ENCODE measurements at places on chromosomes 7 and 10.

DNA sequence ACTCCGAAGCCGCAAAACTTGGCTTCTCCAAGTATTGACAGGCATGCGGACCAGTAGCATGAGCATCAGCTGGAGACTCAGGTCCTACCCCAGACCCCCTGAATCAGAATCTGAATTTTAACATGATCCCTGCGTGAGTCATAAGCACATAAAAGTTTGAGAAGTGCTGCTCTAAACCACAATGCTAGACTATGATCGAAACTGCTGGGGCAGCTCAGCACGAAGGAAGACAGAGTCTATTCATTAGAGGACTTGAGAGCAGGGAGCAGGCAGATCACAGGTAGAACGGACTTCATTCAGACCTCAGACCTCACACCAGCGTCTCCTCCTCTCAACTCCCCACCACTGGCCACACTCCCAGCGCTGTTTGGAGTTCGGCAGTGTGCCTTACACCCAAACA, 16.9 kb downstream of the CAMK2G start:
- no peak for DNase-seq

DNA sequence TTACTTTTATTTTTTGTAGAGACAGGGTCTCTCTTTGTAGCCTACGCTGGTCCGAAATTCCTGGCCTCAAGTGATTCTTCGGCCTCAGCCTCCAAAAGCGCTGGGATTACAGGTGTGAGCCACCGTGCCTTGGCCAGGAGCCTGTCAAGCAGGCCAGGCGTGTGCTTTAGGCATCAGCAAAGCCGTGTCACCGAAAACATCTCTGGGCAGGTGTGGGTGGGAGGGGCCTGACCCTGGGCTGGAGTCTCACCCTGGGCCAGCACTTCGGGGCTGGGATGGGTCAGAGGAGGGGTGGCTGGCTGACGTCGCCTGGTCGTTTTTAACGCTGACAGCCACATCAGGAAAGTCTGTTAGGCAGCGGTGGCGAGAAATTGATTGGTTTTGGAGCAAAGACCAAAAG, 80.9 kb downstream of the UNCX start:
- DNase-seq: no peak

GRCh38 chr7:4178916-4179687, 503.0 kb upstream of the FOXK1 start:
- no peak for DNase-seq

DNA sequence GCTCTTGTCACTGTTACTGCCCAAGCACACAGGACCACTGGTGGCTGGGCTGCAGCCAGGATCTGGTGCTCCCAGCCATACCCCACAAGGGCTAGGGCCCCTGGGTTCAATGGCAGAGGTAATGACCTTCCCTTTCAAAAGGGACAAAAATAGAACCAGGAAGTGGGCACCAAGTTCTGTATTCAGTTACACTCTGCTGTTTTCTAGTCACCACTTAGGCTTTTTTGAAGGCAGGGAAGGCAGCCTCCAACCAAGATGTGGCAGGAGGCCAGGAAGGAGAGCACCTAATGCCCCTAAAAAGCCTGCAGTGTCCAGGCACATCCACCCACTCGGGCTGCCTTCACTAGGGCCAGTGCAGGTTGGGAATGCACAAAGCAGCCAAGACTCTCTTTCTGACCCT, 47.8 kb downstream of the NOD1 start:
- DNase-seq: no peak

DNA sequence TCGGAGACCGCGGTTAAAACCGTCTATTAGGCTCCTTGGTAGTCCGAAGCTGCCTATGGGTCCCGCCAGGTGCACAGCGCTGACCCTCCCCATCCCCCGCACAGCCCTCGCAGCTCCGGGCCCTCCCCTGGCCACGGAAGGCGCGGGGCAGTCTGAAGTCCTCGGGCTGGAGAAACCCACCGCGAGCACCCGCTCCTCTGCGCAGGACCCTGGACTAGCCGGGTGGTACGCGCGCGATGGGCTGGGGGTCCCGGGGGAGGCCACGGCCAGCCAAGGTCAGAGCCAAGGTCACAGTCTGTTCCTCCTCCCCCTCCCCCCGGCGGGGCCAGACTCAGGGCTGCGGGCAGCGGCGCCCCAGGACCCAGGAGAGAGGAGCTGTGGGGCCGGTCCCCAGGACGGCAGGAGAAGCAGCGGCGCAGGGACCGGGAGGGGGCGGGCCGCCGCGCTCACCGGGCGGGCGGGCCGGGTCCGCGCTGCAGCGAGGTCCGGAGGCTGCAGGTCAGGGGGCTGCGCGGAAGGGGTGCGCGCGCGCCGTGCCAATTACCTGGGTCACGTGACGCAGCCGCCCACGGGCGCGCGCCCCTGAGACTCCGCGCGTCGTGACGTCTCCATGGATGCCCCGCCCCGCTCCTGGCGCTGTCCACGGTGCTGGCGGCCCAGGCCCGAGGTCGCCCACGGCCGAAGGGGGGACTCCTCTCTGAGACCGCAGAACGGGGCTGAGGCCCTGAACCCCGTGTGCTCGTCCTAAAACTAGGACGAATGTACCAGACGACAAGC, at the start of gene OGDHL:
Gene OGDHL (minus strand): TSS at position 535 of the 777 bp plus-strand sequence. CDS start 3,731 bp downstream, outside the sequence.
- no peak for DNase-seq

GRCh38 chr10:78448470-78448869, 414.8 kb downstream of the RPS24 start:
- DNase-seq: no peak

GRCh38 chr7:138208864-138209263, 132.6 kb downstream of the AKR1D1 start:
- DNase-seq: no peak

DNA sequence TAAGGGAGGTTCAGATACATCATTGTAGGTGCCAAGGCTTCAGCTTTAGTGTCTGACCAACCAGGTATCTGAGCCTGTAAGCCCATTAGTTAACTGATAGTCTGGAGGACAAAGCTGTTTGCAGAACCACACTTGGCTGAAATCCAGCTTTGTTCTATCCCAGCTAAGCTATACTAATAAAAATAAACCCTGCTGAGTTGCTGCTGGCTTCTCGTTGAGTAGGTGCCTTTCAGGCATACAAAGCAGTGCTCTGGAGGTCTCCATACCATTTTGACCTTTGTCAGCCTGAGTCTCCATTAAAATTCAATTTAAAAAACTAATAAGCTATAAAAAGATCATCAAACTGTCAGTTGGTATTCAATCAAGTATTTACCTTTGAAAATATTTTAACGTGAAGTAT, 22.0 kb downstream of the CDCA7L start:
- DNase-seq: no peak

GRCh38 chr10:133237241-133237587, 441 bp upstream of the VENTX start:
- no peak for DNase-seq

DNA sequence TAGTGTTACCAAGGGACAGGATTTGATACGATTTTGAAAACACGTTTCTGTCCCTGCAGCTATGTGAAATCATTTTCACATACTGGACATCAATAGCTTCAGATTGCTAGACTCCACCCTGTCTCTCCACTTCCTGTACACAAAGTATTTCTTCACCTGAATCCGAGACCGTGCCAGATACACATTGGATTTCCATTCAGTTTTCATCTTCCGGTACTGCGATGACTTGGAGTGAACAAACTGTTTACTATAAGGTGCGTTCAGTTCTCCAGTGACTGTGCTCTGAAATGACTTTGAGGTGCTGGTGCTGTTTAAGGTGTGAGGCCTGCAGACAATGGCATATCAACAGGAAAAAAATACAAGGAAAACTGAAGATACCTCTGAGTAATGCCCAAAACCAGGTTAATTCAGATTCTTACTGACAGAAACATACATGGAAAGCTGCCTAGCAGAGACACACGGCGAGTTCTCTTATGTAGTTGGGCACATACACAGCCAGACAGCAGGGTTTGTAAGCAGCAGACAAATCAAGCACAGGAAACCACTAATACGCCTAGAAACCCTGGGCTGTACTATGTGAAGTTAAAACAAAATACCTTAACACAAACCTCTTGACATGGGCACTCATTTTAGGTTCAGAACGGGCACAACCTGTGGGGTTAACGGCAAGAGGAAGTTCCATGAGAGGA, 119.2 kb downstream of the GALNT11 start:
- DNase-seq: no peak

DNA sequence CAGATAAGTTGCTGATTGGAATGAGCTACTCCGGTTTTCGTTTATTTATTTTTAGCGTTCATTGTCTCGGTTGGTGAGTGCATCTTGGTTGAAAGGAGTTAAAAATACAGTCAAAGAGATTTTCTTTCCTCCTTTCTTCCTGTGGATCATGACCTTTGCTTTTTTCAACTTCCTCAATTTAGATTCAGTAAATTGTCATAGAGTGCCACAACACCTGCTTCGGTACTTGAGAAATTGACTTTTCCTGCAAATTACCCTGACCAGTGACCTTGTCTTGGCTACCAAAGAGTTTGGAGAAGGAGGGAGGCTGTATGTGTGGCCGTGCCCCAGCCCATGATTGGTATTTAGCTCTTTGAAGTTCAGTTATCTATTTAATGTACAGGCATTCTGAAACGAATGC, 128.7 kb downstream of the FAM204A start:
- DNase-seq: no peak
